WTC11 (cell line): ENCODE measurements at places on chromosomes 13 and 19. TPM values are rescaled to one million over a fixed set of nuclear protein-coding genes. Genes with fewer than 3 reads are reported as not detected.

- no peak overlapping the region for H3K4me3 ChIP-seq
- H3K27ac ChIP-seq, result peak overlapping the region; percentile 8
- H3K27me3 ChIP-seq, result peaks cover 11% of the 10 kb centered on the region
- no peak for DNase-seq
- H3K36me3 ChIP-seq, result peaks cover 2% of the 10 kb centered on the region; the same call in 1 of the 2 replicates
- peaks cover 17% of the 10 kb centered on the region for H3K4me1 ChIP-seq
These were observed 94.5 kb downstream of the GNG7 start for GRCh38 chr19:2607712-2608601.

- peaks cover 90% of the 10 kb centered on the region for H3K27me3 ChIP-seq
- no peak overlapping the region for H3K27ac ChIP-seq
- H3K4me1 ChIP-seq, result peaks cover 42% of the 10 kb centered on the region
These were observed 2.6 kb downstream of the FGF9 start for GRCh38 chr13:21673539-21673788.

HCST gene
- total RNA-seq, result 1.8 to 1.9 TPM (median 1.8 TPM) in 3 replicates

ZNF700 gene
- total RNA-seq, result 9.1 to 11.4 TPM (median 10.7 TPM) in 3 replicates
